Fibroblast of lung (primary cell): ENCODE measurements at places on chromosomes 7 and 10. TPM values are rescaled to one million over a fixed set of nuclear protein-coding genes. Genes with fewer than 3 reads are reported as not detected.
A peak's percentile ranks its signal among the peaks of the same experiment; 100 is the strongest.

The RTKN2 gene
- 0.51 and 1.2 TPM in 2 replicates for total RNA-seq

The TAS2R41 gene
- not detected in 2 replicates for total RNA-seq

The SVOPL gene
- not detected in 2 replicates for total RNA-seq

The MSMB gene
- not detected in 2 replicates for total RNA-seq

The ANKIB1 gene
- 50.6 and 60.4 TPM in 2 replicates for total RNA-seq

The ASB10 gene
- total RNA-seq: not detected in 2 replicates

The RGR gene
- not detected in 2 replicates for total RNA-seq

The TRPV5 gene
- total RNA-seq: not detected in 2 replicates

The TAS2R3 gene
- 1.3 and 2.8 TPM in 2 replicates for total RNA-seq

DNA sequence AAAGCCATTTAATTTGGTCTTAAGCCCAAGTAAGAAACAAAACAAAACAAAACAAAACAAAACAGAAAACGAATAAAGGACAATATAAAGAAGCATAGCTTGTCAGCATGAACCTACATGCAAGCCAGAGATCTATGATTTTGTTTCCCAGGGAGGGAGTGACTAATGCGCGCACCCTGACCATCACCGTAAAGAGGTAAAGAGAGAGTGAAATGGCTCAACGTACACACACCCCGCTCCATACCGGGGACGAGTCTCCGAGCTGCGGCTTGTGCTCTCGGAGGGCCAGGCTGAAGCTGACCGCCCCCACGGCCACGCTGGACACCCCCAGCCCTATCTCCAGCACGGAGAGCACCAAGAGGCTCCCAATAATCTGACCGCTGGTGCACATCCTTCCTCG lies 1.1 kb downstream of the TMEM196 start:
- no peak for DNase-seq

GRCh38 chr10:91684841-91685240 lies 52.0 kb upstream of the PPP1R3C start:
- no peak for DNase-seq

DNA sequence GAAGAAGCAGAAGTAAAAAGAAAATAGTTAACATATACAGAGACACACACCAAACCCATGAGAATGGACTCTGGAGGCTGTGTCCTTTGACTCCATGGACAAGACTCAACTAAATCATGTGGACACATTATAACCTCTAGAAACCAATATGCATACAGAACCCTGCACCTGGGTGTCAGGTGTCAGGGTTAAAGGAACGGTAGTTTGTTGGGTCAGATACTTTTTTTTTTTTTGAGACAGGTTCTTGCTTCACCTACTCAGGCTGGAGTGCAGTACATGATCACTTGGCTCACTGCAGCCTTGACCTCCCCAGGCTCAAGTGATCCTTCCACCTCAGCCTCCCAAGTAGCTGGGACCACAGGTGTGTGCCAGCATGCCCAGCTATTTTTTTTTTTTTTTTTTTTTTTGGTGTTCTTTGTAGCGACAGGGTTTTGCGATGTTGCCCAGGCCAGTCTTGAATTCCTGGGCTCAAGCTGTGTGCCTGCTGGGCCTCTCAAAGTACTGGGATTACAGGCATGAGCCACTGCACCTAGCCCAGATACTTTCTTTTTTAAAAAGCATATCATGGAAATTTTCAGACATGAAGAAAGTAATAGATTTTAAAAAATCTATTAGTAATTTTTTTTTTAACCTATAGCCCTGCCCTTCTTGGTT lies 31.3 kb downstream of the GALNT11 start:
- no peak for DNase-seq

DNA sequence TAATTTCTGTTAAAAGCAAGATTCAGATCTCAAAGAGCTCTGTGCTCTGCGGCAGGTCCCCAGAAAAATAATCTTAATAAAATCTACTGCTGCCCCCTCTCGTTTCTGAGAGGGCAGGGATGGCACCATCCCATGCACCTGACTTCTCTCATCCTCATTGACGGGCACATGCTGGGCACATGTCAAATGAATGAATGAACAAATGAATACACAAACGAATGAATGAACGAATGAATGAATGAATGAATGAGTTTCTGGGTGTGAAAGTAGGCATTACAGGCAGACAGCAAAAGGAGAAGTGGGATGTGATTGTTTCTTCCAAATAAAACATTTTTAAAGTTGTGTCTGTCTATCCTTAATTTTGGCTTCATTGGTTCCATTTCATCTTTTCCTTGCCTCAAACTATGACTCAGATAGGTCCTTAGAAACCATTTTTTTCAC lies 398.1 kb upstream of the PRKCQ start:
- no peak for DNase-seq

DNA sequence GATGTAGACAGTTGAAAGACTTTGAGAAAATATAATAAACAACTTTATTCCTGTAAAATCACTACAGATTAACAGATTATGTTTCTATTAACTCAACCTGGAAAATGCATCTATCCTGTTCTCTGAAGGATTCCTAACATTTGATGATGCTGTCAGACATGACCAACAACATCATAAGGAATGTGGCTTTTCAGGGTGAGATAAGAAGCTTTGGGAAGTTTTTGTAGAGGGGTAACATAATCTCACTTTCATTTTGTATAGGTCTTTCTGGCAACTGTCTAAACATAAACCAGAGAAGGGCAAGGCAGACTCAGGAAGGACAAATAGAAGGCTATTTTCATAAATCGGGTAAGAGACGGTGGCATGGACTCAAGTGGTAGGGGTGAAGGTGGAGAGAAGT lies 112.2 kb downstream of the TES start:
- DNase-seq: peak; percentile 67

GRCh38 chr10:69096045-69096444 lies 8.1 kb downstream of the SRGN start:
- DNase-seq: no peak

DNA sequence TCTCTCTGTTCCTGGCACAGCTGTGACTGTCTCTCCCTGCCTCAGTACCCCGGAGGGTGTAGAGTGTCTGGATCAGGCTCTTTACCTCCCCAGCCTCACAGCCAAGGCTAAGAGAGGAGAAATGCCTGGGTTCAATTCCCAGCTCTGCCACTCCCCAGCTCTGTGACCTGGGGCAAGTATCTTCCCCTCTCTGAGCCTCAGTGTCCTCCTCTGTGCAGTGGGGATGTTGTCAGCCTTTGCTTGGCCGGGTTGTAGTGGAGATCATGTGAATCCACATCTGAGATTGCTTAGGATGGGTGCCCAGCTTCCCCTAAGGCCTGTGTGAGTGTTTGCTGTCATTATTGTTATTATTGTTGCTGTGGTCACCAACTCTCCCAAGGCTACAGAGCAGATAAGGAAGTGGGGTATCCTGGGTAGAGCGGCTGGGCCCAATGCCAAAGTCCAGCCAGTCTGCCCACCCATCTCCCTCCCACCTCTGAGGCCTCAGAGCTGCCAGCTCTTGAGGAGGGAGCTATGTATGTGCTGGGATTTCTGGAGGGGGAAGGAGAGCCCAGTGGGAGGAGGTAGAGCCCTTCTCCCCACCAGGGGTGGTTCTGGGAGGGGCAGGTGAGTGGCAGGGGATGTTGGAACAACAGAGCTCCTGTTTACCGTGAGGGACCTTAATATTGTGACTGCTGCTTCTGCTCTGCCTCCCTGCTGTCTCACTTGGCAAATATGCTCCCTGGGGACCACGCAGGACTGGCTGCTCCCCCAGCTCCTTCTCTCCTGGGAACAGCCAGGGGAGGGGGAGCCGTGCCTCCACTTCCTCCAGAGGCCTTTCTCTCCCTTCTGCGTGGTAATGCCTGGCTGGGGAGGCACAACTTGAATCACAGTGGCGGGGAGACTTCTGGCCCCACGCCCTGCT lies 170.5 kb downstream of the RPS24 start:
- no peak for DNase-seq

DNA sequence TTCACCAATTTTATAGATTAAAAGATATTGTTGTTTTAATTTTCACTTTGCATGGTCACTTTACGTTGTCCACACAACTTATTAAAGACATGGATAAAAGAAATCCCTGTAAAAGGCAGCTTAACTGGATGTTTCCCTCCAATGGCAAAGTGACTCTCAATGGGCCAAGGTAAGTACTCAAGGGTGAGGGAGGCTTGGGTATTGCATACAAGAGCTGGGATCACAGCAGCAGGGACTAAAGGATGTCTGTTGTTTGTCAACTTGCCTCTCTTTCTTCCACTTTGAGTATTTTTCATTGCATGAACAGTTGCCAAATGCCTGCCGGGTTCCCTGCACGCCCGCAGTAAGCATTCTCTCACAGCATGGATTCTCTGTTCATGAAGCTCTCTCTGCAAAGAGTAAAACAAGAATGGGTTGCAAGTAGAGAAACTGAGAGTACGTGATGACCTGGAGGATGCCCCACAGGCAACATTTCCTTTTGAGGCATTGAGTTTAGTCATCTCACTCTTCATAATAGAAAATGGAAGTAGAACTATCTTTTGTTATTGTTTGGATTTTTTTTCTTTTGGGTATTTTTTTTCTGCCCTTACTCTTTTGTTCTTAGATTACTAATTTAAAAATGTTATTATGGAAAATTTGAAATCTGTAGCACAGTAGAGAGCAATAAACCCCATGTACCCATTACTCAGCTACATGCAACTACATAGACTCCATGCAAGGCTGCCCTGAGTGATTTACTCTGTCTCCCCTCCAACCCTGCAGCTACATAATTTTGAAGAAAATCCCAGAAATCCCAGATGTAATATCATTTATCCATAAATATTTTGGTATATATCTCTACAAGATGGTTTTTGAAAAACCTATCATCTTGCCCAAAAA lies 26.3 kb downstream of the GPR141 start:
- no peak for DNase-seq

GRCh38 chr7:151681726-151682125 lies 162.0 kb upstream of the RHEB start:
- DNase-seq: no peak

DNA sequence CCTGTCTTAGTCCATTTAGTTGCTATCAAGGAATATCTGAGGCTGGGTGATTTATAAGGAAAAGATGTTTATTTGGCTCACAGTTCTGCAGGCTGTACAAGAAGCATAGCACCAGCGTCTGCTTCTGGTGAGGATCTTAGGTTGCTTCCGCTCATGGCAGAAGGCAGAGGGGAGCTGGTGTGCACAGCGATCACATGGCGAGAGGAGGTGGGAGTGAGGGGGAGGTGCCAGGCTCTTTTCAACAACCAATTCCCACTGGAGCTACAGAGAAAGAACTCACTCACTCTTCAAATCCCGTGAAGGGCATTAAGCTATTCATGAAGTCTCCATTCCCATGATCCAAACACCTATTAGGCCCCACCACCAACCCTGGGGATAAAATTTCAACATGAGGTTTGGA lies 371.6 kb downstream of the SH2D4B start:
- DNase-seq: no peak

- DNase-seq: peak; percentile 53
These were observed 116.1 kb downstream of the FANK1 start for GRCh38 chr10:126012485-126012884.

DNA sequence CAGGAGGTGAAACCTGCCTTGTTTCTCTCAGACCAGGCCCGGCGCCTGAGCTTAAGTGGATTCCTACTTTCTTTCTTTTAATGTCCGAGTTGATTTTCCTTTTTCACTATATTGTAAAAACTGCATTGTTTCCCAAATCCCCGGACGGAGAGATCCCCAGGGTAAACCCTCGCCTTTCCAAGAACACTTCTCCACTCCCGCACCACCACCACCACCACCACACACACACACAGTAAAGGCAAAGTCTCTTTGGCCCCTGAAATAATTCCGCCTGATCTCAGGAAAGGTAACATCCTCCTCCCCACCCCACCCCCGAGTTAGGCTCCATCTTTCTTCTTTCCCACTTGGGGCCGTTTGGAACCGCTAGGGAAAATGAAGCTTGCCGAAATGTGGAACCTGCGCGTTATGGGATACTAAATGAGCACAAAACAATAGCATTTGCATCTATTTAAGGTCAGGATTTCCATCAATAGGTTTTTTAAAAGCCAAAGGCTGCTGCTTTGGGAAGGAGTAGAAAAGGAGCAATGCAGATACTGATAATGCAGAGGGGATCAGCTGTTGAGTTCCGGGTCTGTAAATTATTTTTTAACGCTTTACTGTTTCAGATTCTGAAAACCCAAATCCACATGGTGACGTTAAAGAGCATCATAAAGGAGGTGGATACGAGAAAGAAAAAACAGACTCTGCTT lies 2.5 kb downstream of the HPSE2 start:
- no peak for DNase-seq

GRCh38 chr7:44645254-44645653 lies 38.8 kb downstream of the OGDH start:
- DNase-seq: no peak

DNA sequence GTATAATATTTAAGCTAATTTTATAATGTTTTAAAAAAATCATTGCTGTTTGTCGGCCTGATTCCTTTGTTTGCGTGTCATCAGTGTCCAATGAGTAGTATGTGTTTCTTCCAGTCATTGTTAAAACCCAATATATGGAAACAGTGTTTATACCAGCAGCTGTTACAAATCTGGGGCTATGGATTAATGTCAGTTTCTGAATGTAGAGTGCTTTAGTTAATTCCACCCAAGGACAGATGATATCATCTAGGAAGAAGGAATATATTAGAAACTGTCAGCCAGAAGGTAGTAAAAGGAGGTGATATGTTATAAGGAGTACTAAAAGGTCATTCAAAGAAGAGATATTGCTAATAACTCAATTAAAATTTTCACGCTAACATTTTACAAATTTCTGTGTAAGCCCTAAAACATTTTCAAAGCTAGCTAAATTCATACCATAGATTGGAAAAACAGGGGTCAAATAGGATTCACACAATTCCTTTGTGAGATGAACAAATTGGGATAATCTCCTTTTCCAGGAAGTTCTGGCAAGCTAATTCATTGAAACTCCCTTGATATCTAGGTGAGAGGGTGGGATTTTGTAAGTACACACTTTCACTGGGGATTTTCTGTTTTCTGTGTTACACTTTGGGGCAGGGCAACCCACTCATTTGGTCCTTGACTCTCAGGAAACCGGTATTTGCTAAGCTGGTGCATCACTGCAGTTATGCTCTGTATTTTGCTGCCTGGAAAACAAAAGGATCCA lies 448.8 kb downstream of the LRMDA start:
- DNase-seq: no peak

DNA sequence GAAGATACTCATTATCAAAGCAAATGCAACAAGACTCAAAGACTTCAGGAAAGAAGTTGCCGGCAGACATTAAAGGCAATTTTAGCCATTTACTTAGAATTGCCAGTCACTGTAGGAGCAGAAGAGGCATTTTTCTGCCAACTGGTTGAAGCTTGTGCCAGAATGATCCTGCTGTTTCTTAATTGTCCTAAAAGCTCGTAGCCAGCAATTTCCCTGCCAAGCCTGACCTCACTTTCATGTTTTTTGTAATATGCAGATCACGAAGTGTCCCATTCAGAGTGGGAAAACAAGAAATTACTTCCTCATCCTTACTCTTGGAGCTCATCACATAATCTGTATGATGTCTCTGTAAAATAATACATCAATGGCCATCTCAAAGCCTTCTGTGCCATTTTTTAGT lies 130.9 kb upstream of the ANKRD1 start:
- peak; percentile 19 for DNase-seq
